ENCODE measurements at places on chromosomes 2 and 18. TPM values are rescaled to one million over a fixed set of nuclear protein-coding genes. Genes with fewer than 3 reads are reported as not detected.

IL1RN gene
- total RNA-seq: 71.9 TPM

TEX261 gene
- 14.1 TPM for total RNA-seq

CRACDL gene
- total RNA-seq: 1.4 TPM

FOXD4L1 gene
- total RNA-seq: 0.13 TPM

AQP4 gene
- not detected for total RNA-seq

UGT1A10 gene
- total RNA-seq: not detected

EPB41L5 gene
- total RNA-seq: 71.0 TPM

RAX gene
- total RNA-seq: not detected

CD207 gene
- total RNA-seq: not detected

CXCR1 gene
- total RNA-seq: not detected

EFEMP1 gene
- 227 TPM for total RNA-seq

DNA sequence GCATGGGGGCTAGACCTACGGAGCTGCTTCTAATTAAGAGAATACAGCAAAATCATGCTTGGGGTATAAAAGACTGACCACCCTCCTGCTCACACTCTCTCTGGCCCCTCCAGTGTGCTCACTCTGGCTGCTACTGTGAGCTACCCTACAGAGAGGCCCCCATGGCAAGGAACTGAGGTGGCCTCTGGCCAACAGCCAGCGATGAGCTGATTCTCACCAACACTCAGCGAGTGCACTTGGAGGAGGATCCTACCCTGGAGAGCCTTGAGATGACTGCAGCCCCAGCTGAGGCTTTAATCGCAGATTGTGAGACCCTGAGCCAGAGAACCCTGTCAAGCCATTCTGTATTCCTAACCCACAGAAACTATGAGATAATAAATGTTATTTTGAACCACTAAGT is 88.2 kb downstream of the GFPT1 start:
- no peak for DNase-seq

DNA sequence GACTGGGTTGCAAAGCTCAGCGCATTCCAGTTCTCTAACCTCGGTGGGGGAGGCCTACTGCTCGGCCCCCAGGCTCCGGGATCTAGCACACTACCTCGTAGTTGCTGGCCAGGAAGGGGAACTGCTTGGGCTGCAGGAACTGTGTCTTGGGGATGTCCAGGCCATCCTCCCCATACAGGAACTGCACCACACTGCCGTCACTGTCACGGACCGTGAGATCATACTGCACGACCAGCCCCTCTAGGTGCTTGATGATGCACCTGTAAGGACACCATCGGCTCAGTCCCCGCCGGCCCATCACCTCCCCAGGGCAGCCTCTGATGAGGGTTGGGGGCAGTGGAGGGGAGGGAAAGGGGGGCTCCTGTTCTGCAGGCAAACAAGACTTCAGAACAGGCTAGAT is 61.6 kb downstream of the POLR1A start:
- no peak for DNase-seq

- no peak for DNase-seq
These were observed 35.1 kb upstream of the VPS54 start for GRCh38 chr2:64054161-64054915.

GRCh38 chr2:188940171-188940570 is 34.0 kb upstream of the COL3A1 start:
- no peak for DNase-seq

DNA sequence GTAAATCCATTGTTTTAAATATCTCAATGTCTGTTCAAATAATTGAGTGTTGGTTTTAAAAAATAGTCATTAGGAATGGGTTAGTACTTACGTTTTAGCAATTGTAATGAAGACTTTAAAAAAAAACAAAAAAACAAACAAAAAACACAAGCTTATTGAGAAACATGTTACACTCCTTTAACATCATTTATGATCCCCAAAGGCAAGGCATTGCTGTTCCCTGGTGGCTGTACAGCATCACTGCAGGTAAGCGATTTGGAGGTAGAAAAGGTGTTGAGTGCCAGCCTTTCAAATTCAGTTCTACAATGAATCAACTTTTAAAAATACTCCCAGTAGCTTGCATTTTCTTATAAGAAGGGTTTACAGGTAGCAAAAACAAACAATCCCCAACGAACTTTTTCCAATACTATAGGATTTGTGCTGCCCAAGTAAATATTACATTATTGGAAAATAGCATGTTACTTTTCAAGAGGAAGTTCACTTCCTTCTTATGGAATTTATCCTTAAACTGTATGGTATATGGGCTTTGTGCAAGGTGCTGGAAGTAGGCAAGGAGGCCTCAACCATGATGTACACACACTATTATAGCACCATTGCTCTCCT is 27.5 kb downstream of the CNRIP1 start:
- DNase-seq: peak; percentile 49

DNA sequence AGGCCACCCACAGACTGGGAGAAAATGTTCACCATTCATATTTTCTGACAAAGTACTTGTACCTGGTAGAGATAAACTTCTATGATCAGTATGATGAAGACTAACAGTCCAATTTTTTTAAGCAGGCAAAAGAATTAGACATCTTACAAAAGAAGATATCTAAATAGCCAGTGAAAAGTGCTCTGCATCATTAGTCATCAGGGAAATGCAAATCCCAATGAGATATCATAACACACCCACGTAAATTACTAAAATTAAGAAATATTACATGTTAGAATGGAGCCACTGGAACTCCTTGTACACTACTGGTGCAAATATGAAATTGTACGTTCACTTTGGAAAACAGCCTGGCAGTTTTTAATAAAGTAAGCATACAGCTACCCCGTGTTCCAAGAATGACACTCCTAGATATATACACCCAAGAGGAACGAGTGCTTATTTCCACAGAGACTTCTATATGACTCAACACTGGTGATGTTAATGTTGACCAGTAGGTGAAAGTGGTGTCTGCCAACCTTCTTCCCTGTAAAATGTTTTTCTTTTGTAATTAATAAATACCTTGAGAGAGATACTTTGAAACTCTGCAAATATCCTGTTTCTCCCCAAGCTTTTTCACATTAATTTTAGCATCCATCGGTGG is 80.3 kb downstream of the NPAS2 start:
- peak; percentile 37 for DNase-seq

GRCh38 chr2:73212448-73213176 is 1.4 kb upstream of the SMYD5 start:
- peak; percentile 60 for DNase-seq

DNA sequence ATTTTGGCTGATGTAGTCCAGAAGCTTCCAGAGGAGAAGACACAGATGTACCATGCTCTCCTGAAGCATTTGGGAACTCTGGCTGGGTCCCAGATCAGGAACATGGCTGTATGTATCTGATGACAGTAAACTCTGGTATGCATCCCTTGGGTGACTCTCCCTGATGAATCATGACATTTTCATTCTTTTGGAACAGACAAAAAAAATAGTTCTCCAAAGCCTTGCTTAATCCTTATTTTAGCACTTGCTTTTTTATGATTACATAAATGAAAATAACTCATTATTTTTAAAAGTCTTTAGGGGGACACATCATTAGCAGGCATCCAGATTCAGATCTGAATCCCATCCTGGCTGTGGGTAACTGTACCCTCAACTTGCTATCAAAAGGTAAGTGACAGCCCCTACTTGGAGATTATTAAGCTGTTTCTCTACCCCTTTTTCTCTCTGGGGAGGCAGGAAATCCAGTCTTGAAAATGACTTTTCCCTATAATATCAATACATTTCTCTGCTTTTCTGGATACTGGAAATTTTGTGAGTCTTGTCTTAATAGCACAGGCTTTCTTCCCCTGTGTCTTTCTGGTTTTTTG is 23.3 kb downstream of the AOX1 start:
- DNase-seq: peak; percentile 92

- DNase-seq: no peak
These were observed 993.6 kb upstream of the NXPH2 start for GRCh38 chr2:139773720-139774277.

GRCh38 chr2:45396671-45397070 is 214.4 kb downstream of the SRBD1 start:
- no peak for DNase-seq

DNA sequence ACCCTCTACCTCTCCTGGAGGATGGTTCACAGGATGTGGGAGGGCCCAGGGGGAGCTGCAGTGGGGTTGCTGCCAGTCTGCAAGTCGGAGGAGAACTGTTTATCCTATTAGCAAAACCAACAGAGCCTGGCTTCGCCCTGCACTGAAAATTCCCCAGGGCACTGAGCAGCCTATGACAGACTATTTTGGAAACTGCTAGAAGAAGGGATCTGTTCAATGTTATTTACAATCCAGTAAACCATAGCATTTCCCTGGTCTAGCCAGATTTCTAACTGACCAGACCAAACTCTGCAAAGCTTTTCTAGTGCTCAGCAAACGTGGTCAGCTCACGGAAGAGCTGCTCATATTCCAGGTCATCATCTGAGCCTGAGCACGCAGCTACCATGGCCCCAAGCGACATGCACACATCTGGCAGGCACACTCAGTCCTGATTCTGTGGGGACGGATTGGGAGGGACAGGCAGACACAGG is 64.8 kb upstream of the PID1 start:
- no peak for DNase-seq

GRCh38 chr2:200471324-200471848 is 38.5 kb downstream of the KCTD18 start:
- DNase-seq: peak; percentile 18

DNA sequence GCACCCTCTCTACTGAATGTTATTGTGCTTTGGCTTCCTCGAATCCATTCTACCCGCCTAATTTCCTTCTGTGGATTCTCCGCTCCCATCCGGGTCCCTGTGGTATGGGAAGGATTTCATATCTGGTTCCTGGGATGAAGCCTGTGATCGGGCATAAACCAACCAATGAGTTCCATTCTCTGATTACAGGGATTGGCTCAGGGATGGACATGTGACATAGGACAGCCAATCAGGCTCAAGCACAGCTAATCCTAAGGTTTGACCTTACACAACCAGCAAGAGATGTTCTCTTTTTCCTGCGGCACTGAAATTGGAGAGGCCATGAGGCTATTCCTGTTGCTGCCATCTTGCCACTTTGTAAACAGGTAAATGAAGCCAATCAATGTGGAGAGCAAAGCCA is 168.1 kb upstream of the SMAD2 start:
- no peak for DNase-seq

GRCh38 chr2:99865818-99866676 is 276.3 kb downstream of the AFF3 start:
- DNase-seq: no peak

DNA sequence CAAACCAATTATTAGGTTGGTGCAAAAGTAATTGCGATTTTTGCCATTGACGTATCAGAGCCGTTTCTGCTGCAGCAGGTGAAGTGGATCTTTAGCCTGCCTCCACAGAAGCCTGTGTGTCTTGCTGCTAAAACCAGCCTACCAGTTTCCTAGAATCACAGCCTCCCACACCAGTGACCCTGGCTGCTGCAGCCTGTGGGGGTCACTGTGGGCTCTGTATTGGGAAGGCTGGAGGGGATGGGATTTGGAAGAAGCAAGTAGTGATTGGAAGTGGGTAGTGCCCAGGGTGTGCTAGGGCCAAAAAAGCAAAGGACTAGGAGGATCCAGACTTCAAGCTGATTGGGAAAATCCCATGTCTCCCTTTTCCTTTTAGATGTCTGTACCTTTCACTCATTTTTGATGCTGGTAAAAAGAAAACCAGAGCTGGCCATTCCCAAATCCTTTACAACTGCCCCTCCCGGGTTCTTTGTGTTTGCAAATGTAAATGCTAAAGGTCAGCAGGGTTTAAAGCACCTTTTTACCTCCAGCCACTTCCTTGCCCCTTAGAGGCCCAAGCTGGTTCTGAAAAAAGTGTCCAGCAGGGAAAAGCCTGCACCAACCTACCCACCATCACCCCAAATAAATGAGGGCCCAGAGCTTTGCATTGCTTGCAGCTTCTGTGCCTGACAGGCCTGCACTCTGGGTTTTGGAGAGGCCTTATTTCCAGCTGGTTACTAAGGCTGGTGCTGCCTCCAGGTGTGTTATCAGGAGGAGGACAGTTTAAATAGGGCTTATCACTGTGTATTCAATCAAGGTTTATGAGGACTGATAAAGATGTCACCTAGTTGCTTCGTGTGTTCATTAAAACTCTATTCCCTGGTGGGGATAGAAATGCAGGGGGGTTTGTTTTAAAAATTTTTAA is 172.0 kb downstream of the MIB1 start:
- no peak for DNase-seq

DNA sequence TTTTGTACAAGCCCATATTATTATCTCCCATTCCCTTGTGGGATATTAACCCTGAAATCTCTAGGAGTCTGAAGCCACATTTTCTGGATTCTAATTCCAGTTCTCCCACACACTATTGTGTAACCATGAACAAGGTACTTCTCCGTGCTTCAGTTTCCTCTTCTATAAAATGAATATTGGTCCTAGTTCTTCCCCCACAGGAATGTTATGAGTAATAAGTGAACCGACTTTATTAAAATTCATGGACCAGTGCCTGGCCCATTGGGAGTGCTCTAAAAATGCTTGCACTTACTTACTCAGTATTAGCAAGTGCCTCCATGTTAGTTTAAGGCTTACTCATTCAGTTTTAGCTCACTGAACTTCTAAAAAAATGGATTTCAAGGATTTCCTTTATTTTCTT is 1.4 kb upstream of the ACMSD start:
- peak; percentile 96 for DNase-seq

GRCh38 chr2:1438972-1439371 is 25.7 kb downstream of the TPO start:
- DNase-seq: no peak

DNA sequence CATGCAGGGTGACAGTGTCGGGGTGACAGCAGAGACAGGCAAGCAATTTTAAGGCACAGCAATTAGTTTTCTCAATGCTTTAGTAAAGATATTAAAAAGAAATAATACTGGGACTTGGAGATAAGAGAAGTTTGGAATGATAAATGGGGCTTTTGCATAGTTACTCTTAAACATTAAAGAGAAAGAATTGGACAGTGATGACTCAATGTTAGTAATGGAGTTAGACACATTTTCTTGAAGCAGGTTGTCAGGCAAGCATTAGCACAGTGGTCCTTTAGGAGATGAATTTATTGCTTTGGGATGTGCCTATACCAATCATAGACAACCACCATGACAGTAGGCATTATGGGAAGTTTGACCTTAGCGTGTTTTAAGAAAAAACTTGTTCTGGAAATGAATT is 228.3 kb upstream of the RAB12 start:
- DNase-seq: no peak

- DNase-seq: no peak
These were observed 31.1 kb downstream of the DOK1 start for GRCh38 chr2:74585406-74586185.

GRCh38 chr2:3242747-3243369 is 134.8 kb downstream of the EIPR1 start:
- DNase-seq: no peak

DNA sequence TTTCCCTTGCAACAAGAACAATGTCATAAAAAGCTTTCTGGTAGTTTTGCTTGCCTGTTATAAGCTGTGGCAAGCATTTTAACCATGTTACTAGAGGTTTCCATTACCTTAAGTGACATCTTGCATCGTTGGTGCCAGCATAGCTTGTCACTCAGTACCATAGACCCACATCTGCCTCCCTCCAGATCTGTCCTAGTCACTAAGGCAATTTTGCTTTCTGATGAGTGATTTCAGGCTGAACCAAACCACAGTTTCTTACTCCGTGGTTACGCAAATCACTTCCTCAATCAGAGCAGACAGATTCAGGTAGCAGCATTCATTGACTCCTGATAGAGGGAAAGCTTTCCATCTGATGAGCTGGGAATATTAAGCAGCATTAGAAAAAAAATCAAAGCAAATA is 1057.5 kb upstream of the FAM98A start:
- DNase-seq: no peak

GRCh38 chr18:58788971-58789875 is 75.5 kb upstream of the ZNF532 start:
- peak; percentile 48 for DNase-seq

GRCh38 chr2:6896930-6897759 is 19.6 kb downstream of the RSAD2 start:
- peak; percentile 32 for DNase-seq

- DNase-seq: no peak
These were observed 570 bp upstream of the ECEL1 start for GRCh38 chr2:232488097-232488711.

All from bronchial epithelial cell (primary cell).